ENCODE measurements at places on chromosomes 2 and 18.

DNA sequence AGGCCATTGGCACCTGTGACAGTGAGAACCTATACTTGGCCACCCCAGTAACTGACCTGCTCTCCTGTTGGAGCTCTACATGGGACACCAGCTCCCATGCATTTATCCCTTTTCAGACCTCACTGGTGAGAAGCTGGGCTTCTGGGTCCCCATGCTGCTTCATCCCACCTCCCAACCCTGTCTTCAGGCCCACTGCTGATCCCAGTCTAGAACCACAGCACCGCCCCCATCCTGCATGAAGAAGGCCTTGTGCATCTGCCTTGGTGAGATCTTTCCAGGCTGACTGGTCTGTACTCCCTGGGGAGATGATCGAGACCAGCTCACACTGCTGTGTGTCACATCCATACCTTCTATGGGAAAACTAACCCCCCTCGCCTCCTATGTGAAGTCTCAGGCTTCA is 22.7 kb downstream of the TTC32 start:
- H3K27me3 ChIP-seq, result peaks cover 6% of the 10 kb centered on the region
- no peaks in the 10 kb centered on the region for H3K4me1 ChIP-seq
- H3K36me3 ChIP-seq, result peaks cover 5% of the 10 kb centered on the region
- no peak overlapping the region for H3K27ac ChIP-seq

GRCh38 chr2:101788995-101789970 is 91.8 kb downstream of the MAP4K4 start:
- no peaks in the 10 kb centered on the region for H3K27me3 ChIP-seq
- no peak overlapping the region for H3K4me3 ChIP-seq
- H3K4me1 ChIP-seq, result peaks cover 55% of the 10 kb centered on the region
- H3K27ac ChIP-seq, result no peak overlapping the region
- H3K36me3 ChIP-seq, result peaks cover 5% of the 10 kb centered on the region

DNA sequence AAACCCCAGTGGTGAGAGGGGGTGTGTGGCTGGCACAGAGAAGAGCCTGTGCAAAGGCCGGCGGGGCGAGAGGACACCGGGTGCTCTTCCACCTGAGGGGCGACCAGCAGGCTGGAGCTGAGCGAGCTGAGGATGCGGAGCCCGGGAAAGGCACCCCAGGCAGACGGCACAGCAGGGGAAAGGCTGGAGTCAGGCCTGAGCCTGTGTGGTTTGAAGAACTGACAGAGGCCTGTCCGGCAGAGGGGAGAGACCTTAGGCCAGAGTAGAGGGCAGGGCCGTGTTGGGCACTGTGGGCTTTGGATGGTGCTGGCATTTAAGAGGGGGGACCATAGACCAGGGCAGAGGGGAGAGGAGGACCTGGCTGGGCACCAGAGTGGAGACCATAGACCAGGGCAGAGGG is 149.8 kb downstream of the RTP5 start:
- no peak for DNase-seq
- H3K36me3 ChIP-seq, result no peaks in the 10 kb centered on the region
- peaks cover 42% of the 10 kb centered on the region for H3K27me3 ChIP-seq
- H3K4me1 ChIP-seq, result no peaks in the 10 kb centered on the region
- no peak overlapping the region for H3K27ac ChIP-seq

- no peaks in the 10 kb centered on the region for H3K36me3 ChIP-seq
- no peak for DNase-seq
- H3K27me3 ChIP-seq, result peaks cover 16% of the 10 kb centered on the region
- no peak overlapping the region for H3K27ac ChIP-seq
- H3K4me3 ChIP-seq, result no peak overlapping the region
These were observed 131.3 kb downstream of the COL6A3 start for GRCh38 chr2:237282568-237283128.

DNA sequence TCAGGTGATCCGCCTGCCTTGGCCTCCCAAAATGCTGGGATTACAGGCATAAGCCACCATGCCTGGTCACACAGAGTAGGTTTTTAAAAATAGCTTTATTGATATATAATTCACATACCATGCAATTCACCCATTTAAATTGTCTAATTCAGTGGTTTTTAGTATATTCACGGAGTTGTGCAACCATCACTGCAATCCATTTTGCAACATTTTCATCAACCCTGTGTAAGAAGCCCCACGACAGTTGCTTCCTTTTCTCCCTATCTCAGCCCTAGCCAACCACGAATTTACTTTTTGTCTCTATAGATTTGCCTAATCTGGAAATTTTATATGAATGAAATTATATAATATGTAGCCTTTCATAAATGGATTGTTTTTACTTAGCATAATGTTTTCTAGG is 266.4 kb downstream of the NAPG start:
- H3K4me3 ChIP-seq, result no peak overlapping the region
- H3K4me1 ChIP-seq, result no peaks in the 10 kb centered on the region
- H3K27me3 ChIP-seq, result no peaks in the 10 kb centered on the region
- DNase-seq, result no peak
- peaks cover 12% of the 10 kb centered on the region for H3K36me3 ChIP-seq

GRCh38 chr2:11588228-11589110 is 54.6 kb downstream of the GREB1 start:
- no peak overlapping the region for H3K27ac ChIP-seq
- no peaks in the 10 kb centered on the region for H3K27me3 ChIP-seq
- H3K36me3 ChIP-seq, result peaks cover 3% of the 10 kb centered on the region
- peaks cover 9% of the 10 kb centered on the region for H3K4me1 ChIP-seq
- H3K4me3 ChIP-seq, result no peak overlapping the region
- no peak for DNase-seq

DNA sequence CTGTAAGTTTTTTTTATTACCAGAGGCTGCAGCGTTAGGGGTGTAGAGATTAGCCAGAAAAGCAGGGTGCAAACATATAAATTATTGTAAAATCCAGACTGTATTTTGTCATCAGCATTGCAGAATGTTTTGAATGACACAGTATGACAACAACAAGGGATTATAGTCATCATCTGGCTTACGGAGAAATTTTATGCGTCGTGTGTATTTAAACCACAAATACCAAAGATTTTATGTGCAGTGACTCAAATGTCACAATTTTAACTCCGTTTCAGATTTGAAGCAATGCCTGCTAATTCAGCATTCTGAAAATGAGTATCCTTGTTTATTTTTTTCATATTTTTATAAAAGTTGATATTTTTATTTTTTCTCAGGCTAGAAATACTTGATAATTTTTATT is 19.4 kb upstream of the TMX3 start:
- DNase-seq, result no peak
- no peak overlapping the region for H3K27ac ChIP-seq
- no peak overlapping the region for H3K4me3 ChIP-seq
- H3K36me3 ChIP-seq, result no peaks in the 10 kb centered on the region

- DNase-seq, result no peak
- no peak overlapping the region for H3K27ac ChIP-seq
- H3K27me3 ChIP-seq, result no peaks in the 10 kb centered on the region
- H3K36me3 ChIP-seq, result no peaks in the 10 kb centered on the region
- peaks cover 12% of the 10 kb centered on the region for H3K4me1 ChIP-seq
These were observed 15.8 kb downstream of the PMAIP1 start for GRCh38 chr18:59915606-59916005.

DNA sequence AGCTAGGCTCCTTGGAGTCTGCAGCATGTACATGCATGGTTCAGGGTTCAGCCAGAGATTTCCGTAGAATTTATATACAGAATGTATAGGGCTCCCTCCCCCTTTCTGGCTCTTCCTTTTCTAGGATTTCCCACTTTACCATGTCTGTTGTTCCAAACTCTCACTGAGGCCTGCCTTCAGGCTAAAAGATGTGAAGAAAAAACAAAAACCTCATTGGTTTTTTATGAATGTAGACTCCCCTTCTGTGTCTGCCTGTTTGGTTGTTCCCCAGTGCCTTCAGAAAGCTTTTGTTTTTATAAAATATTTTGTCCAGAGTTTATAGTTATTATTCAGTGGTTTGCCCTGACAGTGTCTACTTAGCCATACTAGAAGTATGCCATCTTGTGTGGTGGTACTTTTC is 3.6 kb downstream of the NDUFV2 start:
- H3K4me1 ChIP-seq, result peaks cover 67% of the 10 kb centered on the region
- peaks cover 16% of the 10 kb centered on the region for H3K36me3 ChIP-seq
- peak overlapping the region; percentile 92 for H3K4me3 ChIP-seq
- H3K27me3 ChIP-seq, result no peaks in the 10 kb centered on the region
- DNase-seq, result no peak
- H3K27ac ChIP-seq, result no peak overlapping the region

DNA sequence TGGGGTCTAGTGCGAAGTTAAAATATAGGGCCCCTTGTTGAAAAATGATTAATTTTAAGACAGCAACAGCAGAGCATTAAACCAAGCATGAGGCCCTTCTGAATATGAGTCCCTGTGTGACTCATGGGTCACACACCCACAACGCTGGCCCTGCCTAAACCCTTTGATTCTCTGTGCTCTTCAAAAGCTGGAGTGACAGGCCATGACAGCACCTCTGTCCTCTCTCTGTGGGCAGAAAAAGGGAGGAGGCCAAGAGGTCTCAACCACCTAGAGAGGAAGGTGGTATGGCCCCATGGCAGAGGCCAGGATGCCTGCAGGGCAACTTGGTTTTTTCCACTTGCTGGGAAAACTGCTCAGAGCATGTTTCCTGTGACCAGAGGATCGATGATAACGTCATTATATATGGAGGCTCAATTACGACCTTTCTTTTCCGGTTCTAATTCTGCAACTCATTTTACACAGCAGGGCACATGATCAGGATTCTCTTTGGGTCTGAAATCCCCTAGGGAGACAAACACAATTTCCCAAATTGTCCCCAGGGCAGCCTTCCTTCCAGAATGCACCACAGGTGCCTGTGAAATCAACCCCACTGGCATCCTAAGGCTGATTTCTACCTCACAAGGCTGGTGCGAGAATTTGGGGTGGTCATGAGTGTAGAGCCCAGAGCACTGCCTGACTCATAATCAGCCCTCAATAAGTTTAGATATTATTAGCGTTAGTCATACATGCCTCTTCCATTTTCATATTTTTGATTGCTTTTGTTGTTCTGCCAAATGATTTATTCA is 102.0 kb upstream of the PPP1CB start:
- no peak overlapping the region for H3K4me3 ChIP-seq
- peaks cover 39% of the 10 kb centered on the region for H3K4me1 ChIP-seq
- no peaks in the 10 kb centered on the region for H3K36me3 ChIP-seq
- no peaks in the 10 kb centered on the region for H3K27me3 ChIP-seq
- no peak for DNase-seq

DNA sequence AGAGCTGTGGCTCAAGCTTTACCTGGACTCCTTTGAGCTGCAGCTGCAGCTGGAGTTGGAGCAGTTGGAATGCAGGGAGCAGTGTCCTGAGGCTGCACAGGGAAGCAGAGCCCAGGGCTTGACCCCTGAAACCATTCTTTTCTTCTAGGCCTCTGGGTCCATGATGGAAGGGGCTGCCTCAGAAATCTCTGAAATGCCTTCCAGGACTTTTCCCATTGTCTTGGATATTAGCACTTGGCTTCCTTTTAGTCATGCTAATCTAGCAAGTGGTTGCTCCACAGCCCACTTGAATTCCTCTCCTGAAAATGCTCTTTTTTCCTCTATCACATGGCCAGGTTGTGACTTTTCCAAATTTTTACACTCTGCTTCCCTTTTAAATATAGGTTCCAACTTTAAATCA is 108.6 kb upstream of the RNF152 start:
- H3K27ac ChIP-seq, result no peak overlapping the region
- no peak overlapping the region for H3K4me3 ChIP-seq
- peaks cover 11% of the 10 kb centered on the region for H3K36me3 ChIP-seq
- no peak for DNase-seq

- H3K4me3 ChIP-seq, result no peak overlapping the region
- H3K36me3 ChIP-seq, result no peaks in the 10 kb centered on the region
- no peak overlapping the region for H3K27ac ChIP-seq
- no peak for DNase-seq
- H3K4me1 ChIP-seq, result no peaks in the 10 kb centered on the region
These were observed 779.7 kb upstream of the PKDCC start for GRCh38 chr2:41267929-41268659.

- no peaks in the 10 kb centered on the region for H3K36me3 ChIP-seq
- H3K4me1 ChIP-seq, result peaks cover 6% of the 10 kb centered on the region
- H3K27ac ChIP-seq, result no peak overlapping the region
- DNase-seq, result no peak
These were observed 114.8 kb upstream of the PTPRM start for GRCh38 chr18:7452331-7452730.

DNA sequence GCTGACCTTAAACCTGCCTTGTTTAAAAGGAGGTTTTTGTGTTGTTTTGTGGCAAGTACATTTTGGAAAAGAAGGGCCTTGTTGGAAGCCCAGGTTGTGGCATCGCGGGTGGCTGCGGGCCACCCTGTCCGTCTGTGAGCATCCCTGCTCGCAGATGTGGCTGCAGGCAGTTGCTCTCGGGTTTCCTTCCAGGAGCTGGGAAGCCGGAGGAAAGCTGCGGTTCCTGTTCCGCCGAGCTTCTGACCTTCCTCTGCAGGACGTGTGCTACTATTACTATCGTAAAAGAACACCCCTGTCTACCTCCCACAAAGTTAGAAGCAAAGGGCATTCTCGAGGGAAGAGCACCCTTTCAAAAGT is 766 bp downstream of the MFF start:
- H3K27ac ChIP-seq, result peak overlapping the region; percentile 94
- peaks cover 12% of the 10 kb centered on the region for H3K4me1 ChIP-seq
- no peak for DNase-seq

DNA sequence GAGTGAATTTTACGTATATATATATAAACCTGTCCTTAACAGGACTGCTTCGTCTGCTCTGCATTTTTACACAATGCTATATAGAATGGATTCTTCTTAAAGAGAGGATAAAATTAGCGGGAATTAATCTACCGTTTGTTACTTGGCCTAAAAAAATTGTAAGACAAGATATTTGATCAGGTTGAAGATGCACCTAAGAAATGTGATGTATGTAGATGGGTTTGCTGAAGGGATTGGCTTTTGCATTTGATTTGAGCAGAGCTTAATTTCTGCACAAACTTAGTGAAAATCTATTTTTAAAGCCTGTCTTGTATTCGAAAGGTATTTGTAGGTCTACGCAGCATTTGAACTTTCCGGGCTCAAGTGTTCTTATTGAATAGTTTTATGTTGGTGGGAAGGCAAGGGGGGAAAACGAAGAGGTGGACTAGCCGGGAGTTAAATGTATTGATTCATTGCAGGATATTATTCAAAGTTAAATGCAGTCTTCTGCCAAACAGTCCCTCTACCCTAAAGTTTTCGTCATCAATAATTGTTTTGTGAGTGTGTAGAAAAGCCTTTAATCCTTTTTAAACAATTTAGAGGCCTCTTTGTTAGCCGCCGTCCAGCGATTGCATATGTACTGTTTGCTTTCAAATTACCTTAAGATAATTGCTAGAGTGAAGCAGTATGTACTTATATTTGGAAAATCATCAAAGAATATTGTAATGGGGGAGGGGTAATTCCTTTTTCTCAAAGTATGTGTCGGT is 1.2 kb downstream of the PPP1CB start:
- H3K4me1 ChIP-seq, result peaks cover 38% of the 10 kb centered on the region
- no peaks in the 10 kb centered on the region for H3K27me3 ChIP-seq
- H3K27ac ChIP-seq, result peak overlapping the region; percentile 96
- peaks cover 3% of the 10 kb centered on the region for H3K36me3 ChIP-seq
- H3K4me3 ChIP-seq, result peak overlapping the region; percentile 95
- DNase-seq, result no peak

DNA sequence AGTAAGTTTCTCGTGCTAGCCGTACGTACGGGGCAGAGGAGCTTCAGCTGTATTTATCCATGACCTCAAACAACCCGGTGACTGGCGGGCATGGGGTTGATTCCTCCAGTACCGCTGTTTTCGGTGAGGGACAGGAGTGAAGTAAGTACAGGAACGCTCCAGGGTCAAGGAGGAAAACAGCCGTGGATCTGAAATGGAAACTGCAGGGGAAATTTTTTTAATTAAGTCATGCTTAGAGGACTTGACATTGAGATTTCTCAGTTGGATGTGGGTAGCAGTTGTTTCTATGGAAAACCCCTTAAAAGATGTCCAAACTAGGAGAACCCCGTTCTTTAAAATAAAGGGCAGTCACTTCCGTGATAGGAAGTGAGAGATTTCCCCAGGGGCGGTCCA is 1.2 kb downstream of the RAB12 start:
- H3K4me1 ChIP-seq, result peaks cover 56% of the 10 kb centered on the region
- peaks cover 5% of the 10 kb centered on the region for H3K36me3 ChIP-seq
- DNase-seq, result no peak
- peak overlapping the region; percentile 91 for H3K4me3 ChIP-seq

- H3K27me3 ChIP-seq, result no peaks in the 10 kb centered on the region
- no peak overlapping the region for H3K27ac ChIP-seq
These were observed 59.0 kb downstream of the BARD1 start for GRCh38 chr2:214750529-214750928.
